ENCODE measurements at places on chromosomes 7 and 10.

GRCh38 chr10:10685566-10685965 lies 332.1 kb upstream of the CELF2 start:
- DNase-seq, result no peak

GRCh38 chr7:152383341-152384234 lies 52.2 kb downstream of the KMT2C start:
- DNase-seq, result no peak

DNA sequence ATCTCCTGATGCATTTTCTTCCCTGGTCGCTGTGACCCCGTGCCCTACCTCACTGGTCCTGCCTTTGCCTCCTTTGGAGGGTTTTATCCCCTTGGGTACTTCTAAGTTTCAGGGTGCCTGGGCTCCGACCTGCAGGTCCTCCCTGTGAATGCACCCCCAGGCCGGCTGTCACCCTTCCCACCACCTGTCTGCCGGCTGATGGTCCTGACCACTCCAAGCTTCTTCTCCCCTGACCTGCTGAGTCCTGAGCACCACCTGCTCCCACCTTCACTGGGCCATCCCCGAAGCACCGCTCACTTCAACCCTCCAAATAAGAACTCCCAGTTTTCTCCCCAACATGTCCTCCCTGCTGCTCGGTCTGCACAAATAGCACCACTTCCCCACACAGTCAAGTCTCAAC lies 33.4 kb downstream of the TNS3 start:
- no peak for DNase-seq

GRCh38 chr10:7258948-7259523 lies 151.8 kb downstream of the SFMBT2 start:
- no peak for DNase-seq

- no peak for DNase-seq
Measured at GRCh38 chr7:12893292-12893691, 205.9 kb downstream of the ARL4A start.

DNA sequence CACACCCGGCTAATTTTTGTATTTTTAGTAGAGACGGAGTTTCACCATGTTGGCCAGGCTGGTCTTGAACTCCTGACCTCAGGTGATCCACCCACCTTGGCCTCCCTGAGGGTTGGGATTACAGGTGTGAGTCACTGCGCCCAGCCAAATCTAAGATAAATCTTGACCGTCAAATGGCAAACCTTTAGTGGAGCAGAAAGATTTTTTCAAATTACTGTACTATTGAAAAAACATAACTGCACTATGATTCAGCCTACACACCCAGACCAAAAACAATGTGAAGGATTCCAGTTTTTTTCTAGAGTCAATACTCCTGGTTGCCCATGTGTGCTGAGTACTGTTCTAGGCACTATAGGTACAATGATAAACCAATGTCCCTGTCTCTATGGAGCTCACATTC lies 33.9 kb upstream of the SVIL start:
- DNase-seq, result no peak

- DNase-seq, result no peak
Measured at GRCh38 chr7:28151965-28152364, 28.6 kb downstream of the JAZF1 start.
